Stimulated activated CD4-positive, alpha-beta T cell treated with anti-CD3 and anti-CD28 coated beads, Interleukin-4, amount 100 ng/mL, for 48 hours (primary cell): ENCODE measurements at places on chromosomes 7 and 10.

- no peak for DNase-seq
Measured at GRCh38 chr10:61749291-61749690, 86.6 kb downstream of the CABCOCO1 start.

DNA sequence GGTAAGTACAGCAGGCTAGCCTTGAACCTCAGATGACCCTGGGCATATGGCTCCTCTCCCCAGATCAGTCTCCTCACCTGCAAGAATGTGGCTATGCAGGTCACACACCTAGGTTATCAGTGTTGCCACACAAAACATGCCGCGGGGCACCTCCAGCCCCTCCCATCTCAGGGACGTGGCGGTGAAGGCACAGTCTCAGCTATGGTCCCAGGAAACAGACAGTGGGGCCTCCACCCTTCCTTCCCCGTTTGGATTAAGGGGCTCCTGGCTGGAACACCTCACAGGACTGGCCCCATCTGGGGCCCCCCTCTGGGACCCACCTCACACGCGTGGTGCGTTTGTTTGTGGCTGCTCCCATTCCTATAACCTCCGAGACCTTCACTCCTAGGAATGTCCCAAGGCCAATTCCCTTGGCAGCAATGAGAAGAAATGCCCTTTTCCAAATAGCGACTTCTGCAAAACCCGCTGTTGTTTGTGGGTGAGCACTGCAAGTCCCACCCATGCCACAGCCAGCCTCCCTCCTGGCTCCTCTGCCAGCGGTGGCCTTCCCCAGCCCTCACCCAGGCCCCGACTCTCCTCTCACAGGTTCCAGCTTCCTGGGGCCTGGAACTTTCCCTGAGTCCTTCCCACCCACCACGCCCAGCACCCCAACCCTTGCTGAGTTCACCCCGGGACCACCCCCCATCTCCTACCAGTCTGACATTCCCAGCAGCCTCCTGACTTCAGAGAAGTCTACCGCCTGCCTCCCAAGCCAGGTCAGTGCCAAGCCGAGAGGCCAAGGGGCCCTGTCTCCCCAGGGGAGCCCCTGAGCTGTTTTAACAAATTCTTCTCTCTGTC is 17.1 kb downstream of the ZMIZ2 start:
- DNase-seq, result no peak

- no peak for DNase-seq
Measured at GRCh38 chr10:125091891-125092290, 68.5 kb downstream of the CTBP2 start.

GRCh38 chr10:29623797-29624196 is 11.0 kb downstream of the SVIL start:
- no peak for DNase-seq

DNA sequence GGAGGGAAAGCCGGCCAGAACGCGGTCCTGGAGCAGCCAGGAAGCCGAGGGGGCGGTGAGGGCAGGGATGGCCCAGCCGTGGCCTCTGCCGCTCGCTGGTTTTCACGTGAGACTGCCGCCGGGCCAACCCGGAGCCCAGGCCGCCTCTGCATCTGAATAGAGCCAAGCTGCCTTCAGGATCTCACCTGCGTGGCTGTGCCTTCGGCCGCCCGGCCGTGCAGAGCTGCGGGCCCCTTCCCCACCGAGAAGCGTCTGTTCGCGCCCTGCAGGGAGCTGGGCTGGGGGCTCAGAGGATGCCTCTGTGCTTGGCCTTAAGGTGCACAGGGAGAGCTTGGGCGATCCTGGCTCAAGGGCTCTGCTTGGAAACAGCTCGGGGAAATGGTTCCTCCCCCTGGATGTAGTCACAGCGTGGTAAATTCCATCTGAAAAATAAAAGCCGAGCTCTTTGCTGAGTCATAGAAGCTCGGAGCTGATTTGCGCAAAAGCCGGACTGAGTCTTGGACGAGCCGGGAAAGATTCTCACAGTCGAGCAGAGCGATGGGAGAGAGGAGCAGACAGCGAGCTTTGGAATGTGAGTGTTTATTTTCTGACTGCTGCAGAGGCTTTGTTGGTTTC is at the start of gene JAKMIP3:
TSS of gene JAKMIP3 (plus strand) at position 456 of the 615 bp plus-strand sequence. CDS start 38,863 bp downstream, outside the sequence.
- no peak for DNase-seq

GRCh38 chr10:31871266-31872065 is 57.2 kb downstream of the ARHGAP12 start:
- DNase-seq, result no peak

- DNase-seq, result no peak
Measured at GRCh38 chr10:478471-479245, 210.8 kb downstream of the DIP2C start.

- no peak for DNase-seq
Measured at GRCh38 chr10:130141878-130142277, 5.7 kb downstream of the GLRX3 start.

GRCh38 chr7:121752706-121753105 is 120.3 kb upstream of the PTPRZ1 start:
- DNase-seq, result no peak

GRCh38 chr7:31000161-31000693 is 36.5 kb downstream of the GHRHR start:
- no peak for DNase-seq

- DNase-seq, result no peak
Measured at GRCh38 chr10:105964009-105964408, 1200.5 kb downstream of the SORCS1 start.

DNA sequence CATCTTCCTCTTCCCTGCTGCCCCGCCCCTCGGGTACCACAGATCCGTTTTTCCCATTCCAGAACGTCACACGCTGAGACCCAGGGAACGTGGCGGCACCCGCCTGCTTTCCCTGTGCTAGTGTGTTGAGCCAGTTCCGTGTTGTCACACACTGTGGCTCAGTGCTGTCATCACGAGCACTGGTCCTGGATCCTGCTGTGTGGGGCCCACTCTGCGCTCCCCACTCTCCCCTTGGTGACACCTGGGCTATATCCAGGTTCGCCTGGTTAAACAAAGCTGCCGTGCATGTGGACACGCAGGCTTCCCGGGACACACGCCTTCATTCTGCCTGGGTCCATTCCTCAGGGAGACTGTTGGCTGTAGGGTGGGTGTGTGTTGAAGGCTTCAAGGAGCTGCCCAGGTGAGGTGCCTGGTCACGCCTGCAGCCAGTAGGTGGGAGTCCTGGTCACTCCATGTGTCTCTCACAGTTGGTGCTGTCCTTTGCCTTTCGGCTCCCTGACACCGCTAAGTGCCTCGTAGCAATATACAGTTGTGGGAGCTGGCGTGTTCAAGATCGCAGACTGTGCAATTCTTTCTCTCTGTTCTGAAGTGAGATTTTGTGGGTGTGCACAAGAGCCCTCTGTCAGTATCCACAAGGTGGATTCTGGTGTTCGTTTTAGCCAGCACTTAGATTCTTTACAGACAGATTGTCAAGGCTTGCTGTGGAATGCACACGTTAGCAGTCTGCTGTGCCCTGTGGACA is 88.6 kb downstream of the INPP5A start:
- DNase-seq, result no peak

- no peak for DNase-seq
Measured at GRCh38 chr7:104207348-104207730, 474 bp downstream of the ORC5 start.

GRCh38 chr7:91894781-91895480 is 14.4 kb upstream of the MTERF1 start:
- DNase-seq, result no peak

GRCh38 chr7:111137296-111138192 is 46.6 kb downstream of the LRRN3 start:
- DNase-seq, result peak; percentile 30

DNA sequence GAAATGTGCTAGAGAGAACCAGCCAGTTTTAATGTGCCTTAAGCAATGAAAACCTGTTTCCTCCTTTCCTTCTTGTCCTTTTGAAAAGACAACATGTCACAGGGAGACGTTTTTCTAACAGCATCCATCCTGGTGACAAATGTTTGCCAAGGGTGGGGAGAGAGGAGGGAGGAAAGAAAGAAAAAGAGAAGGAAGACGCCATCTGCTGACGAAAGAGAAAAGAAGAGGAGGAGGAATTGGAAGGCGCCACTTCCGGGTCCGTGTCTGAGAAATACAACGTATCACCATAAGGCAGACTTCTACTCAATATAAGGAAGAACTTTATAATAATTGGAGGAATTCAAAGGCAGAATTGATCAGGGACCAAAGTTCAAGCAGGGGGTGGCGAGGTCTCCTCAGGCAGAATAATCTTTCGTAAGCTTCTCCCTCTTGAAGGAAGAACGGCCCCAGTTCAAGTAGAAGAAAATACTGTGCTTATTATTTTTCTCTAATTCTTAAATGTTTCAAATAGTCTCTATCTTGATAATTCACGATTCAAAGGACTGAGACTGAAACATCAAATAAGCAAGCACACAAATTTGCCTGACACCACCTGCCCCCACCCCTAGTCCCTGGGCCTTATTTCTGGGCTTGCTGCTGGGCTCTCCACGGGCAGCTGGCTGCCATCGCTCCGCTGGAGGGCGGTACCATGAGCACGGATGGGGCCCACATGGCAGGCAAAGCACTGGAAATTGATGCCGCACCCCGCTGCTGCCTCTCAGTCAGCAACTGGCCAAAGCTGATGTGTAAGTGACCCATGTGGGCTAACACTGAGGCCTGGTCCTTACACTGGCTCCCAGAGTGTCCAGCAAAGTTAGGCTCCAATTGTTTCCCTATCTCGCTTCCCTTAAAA is 273.7 kb upstream of the KLF14 start:
- no peak for DNase-seq

GRCh38 chr10:64745565-64745964 is 1224.4 kb downstream of the REEP3 start:
- DNase-seq, result no peak

DNA sequence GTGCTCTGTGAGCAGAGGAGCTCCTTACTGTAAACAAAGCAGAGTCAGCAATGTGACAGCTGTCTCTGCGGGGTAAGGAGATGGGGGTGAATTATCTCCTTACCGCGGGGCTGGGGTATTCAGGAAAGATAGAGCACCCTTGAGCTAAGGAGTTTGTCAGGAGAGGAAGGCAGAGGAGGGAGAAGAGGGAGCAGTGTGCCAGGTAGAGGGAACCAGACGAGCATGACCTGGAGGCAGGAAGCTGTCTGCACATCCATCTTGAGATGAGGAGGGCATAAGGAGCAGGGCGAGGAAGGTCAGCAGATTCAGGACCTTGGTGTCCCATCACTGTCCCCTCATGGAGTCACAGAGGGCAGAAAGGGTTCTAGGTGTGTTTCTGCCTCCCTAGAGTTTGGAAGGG is 32.5 kb upstream of the GPR26 start:
- no peak for DNase-seq

GRCh38 chr7:70615066-70615606 is 516.8 kb upstream of the GALNT17 start:
- no peak for DNase-seq

GRCh38 chr10:98303569-98303968 is 35.6 kb upstream of the LOXL4 start:
- DNase-seq, result no peak

GRCh38 chr7:155217634-155218033 is 80.0 kb upstream of the INSIG1 start:
- DNase-seq, result peak; percentile 24

DNA sequence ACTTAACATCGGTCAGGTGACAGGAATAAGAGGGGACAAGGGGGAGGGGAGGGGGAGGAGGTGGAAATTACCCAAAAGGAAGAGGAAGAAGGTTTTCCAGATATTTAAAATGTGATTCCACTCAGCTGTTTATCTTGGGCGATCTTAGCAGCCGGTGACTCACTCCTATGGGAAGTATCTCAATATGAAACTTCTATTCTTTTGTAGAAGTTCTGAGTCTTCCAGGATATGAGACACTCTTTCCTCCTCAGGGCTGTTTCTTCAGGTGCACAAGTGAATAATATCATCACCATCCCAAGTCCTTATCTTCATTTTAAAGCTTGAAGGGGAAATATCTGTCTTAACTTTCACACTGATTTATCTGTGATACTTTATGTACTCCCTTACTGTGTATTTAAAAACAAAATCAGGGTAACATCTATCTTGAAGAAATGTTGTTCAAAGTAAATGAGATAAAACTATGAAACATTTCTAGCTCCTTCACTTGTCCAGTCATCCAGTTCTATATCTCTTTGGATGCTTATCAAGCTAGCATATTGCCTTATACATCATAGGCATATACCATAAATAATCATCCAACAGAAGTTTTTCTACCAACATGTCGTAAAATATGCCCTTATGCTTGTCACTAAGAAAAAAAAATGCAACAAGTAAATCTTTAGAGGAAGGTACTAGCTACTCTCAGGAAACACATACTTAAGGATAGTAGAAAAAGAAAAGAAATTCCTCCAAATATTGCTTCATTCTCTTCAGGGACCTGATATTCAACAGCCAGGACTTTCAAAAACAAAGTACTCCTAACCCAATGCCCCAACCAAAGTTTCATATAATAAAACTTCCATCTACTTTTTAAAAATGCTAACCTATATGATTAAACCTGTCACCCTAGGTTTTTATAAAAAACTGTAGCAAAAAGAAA is 13.7 kb downstream of the DOCK4 start:
- DNase-seq, result no peak

GRCh38 chr10:76178532-76179292 is 747.3 kb downstream of the LRMDA start:
- no peak for DNase-seq

DNA sequence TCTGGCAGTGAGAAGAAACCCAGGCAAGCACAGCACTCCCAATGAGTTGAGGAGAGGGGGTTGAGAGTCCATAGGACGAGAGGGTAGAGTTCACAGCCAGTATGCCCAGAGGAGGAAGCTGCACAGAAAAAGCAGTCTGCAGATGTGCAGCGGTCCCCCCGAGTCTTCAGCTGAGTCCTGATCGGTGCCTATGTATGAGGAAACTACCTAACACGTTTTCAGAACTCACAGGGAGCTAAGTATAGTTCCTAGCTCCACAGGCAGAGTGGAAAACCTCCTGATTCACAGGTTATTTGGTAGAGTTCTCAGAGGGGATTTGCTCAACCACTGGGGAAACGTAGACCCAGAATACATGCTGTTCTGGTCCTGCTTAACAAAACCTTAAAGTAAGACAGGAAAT is 271.3 kb upstream of the CNTNAP2 start:
- DNase-seq, result no peak

GRCh38 chr7:139043823-139044812 is 8.3 kb upstream of the ZC3HAV1L start:
- DNase-seq, result peak; percentile 53

- DNase-seq, result no peak
Measured at GRCh38 chr7:73363225-73364005, 35.5 kb downstream of the FKBP6 start.
